Left lobe of liver (tissue), 2 donors: ENCODE measurements at places on chromosomes 7 and 10. TPM values are rescaled to one million over a fixed set of nuclear protein-coding genes. Genes with fewer than 3 reads are reported as not detected.
A peak's percentile ranks its signal among the peaks of the same experiment; 100 is the strongest.

DNA sequence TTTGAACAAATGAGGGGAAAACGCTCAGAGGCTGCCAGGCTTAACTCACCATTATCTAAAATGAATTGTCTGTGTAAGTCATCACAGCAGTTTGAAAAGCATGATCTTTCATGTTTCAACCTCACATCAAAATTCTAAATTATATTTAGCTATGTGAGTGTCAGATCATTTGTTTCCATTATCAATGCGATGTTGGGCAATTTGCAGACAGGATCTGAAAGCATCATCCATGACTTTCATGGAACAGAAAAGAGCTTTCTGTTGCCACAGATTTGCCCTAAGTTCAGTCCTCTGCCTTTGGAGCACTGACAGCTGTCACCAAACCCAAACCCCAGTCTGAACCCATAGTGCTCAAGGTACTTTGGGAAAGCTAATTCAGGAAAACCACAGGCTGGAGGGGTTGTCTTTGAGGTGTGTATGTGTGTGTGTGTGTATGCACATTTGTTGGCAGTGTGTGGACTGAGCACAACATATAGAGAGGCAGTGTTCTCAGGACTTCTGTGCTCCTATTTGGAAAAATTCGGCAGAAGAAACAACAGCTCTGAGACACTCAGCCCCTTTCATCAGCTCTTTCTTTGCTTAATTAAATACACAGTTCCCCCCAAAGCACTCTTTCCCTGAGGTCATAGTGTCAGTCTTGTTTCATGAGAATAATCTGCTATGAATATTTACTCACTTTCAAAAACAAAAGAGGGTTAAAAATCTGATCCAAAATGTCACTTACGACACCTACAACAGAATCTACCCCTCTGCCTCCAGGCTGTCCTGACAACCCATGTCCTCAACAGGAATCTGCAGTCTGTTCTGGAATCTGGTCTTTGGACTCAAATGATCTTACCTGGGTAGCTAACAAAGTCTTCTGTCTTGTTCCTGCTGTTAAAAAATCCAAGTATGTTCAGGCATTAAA lies 188.5 kb upstream of the KLF14 start:
- DNase-seq = no peak

DNA sequence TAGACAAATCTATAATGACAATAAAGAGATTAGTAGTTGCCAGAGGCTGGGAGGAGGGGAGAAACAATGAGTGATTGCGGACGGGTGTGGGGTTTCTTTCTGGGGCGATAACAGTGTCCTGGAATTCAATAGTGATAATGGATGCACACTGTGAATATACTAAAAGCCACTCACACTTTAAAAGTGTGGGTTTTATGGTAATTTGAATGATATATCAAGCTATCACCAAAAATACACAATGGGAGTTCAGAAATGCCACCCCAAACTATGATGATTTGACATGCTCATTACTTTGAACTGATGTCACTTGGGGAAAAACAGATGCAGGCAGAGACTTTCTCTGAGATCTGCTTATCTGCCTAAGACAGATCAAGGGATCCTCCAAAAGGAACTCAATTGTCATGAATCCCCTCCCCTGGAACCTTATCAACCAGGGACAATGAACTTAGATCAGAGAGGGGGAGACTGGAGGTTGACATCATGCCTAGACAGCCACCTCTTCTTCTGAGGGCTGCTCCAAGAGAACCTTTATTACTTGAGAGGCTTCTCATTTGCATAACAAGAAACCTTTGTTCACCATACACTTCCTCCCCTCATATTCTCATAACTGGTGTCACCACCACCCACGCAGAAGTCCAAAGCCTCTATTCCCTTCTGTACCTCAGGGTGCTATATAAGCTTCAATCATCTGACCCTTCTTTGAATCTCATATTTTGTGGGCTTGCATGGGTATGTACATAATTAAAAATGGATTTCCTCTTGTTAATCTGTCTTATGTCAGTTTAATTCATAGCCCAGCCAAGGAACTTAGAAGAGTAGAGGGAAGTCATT lies 14.8 kb upstream of the ZC3HAV1 start:
- DNase-seq = no peak

GRCh38 chr7:25963733-25964132 lies 188.3 kb upstream of the NFE2L3 start:
- peak; percentile 83 for DNase-seq

DNA sequence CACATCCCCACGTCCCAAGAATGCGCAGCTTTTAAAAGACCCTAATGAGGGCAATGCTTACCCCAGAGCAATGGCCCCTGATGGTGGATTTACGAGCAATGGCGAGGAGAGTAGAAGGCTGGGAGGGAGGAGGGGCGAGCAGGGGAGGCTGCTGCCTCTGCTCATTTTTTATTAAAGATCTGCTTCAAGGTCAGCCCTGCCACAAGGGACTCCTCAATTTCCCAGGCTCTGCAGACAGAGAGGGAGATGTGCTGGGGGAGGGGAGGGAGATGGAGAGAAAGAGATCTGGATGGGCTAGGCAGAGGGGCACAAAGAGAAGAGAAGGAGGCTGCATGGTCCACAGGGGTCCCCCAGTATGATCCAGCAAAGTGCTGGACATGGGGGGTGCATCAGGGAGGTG lies 7.8 kb upstream of the SRRM3 start:
- no peak for DNase-seq

DNA sequence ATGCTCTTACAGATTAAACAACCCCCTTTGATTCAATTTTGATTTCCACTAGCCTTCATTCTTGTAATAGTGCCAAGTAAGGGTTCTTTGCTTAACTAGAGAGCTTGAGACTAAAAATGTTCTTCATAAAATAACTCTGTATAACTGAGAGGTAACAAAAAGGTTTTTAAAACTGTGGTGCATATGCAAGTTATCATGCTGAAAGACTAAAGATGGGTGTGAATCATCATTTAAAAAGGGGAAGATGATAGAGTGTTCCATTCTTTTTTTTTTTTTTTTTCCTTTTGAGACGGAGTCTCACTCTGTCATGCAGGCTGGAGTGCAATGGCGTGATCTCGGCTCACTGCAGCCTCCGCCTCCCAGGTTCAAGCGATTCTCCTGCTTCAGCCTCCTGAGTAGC lies 11.1 kb downstream of the MDFIC start:
- no peak for DNase-seq

DNA sequence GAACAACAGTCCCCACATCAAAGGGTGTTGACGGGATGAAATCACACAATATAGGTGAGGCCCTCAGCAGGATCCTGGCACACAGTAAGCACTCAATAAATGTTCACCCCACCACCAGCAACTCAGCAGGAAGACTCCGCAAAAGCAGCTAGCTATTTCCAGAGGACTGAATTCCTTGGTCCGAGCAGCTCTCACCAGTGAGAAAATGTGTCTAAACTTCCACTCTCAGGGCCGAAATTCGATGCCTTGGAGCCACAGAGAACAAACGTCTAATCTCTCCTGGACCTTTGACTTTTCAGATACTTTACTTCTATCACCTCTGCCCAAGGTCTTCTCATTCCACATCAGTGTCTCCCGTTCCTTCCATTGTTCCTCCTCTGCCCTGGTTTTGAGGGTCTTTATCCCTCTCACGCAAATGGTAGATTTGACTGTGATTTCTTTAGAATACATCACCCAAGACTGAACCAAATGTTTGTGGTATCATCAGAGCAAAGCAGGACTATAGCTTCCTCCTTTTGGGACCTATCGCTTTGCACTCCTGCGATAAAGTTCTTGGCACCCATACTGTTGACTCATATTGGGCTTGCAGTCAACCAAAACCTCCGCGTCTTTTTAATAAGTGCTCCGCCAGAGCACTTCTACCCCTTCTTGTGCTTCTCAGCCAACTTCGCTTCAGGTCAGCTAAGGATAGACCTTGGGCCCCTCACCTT lies 903 bp upstream of the NT5C2 start:
- no peak for DNase-seq

AKR1B15 gene
- total RNA-seq = not detected

ANKRD7 gene
- total RNA-seq = not detected
